ENCODE measurements at places on chromosomes 16 and 17.

DNA sequence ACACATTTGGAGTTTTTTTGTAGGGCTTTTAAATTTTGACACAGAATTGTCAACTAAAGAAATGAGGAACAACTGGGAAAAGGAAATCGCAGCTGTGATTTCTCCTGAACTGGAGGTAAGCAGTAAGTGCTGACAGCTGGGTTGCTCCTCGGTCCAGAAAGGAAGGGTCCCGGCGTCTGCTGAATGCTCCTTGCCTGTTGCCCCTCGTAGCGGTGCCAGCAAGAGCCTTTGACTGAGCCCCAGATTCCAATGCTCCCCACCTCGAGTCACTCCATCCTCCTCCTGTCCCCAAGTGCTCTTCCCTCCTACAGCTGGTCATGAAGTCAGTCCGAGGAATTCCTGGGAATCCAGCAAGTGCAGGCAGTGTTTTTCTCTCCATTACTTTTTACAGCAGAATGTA is 32.0 kb upstream of the ENDOV start:
- DNase-seq, result no peak

GRCh38 chr16:84689111-84689510 is 10.7 kb upstream of the USP10 start:
- DNase-seq, result no peak

DNA sequence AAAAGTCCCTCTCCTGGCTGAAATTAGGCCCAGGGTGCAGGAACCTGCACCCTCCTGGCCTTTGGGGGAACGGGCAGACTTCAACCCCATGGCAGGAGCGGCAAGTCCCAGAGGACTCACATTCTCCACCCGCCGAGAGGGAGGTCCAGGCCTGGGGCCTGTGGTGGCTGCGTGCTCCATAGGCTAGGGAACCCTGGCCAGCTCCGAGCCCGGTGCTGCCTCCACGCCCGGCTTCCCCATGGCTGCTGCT is 130 bp downstream of the CCDC78 start:
- DNase-seq, result no peak

GRCh38 chr17:32529604-32530003 is 42.8 kb downstream of the CDK5R1 start:
- DNase-seq, result no peak

Data from CD4-positive, alpha-beta T cell treated with Interleukin-1 beta for 1 hour (primary cell).